ENCODE measurements at places on chromosomes 5 and 9.

DNA sequence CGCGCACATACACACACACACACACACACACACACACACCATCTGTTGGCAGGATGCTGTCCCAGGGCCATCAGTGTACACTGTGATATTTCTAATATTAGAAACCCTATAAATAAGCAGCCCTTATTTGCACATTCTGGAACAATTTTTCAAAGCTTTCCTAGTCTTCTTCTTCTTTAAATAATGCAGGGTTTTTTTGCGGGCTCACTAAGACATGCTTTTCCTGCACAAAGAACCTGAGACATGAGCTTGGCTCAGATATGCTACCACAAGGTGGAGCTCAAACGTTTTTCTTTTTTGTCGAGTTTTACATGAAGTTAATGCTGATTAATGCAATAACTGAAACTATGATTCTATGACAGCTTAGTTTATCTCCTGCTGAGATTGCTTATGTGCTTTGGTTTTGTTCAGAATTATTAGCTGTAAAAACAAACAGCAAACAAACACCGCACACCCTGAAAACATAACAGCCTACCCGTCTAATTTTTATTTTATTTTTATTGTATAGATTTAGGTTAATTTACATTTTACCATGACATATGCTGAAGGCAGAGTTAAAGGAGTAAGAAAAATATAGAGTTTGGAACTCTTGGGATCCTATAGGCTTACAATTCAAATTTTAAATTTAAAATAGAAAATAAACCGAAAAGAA lies 95.8 kb downstream of the ALDH1A1 start:
- DNase-seq: peak; percentile 63

DNA sequence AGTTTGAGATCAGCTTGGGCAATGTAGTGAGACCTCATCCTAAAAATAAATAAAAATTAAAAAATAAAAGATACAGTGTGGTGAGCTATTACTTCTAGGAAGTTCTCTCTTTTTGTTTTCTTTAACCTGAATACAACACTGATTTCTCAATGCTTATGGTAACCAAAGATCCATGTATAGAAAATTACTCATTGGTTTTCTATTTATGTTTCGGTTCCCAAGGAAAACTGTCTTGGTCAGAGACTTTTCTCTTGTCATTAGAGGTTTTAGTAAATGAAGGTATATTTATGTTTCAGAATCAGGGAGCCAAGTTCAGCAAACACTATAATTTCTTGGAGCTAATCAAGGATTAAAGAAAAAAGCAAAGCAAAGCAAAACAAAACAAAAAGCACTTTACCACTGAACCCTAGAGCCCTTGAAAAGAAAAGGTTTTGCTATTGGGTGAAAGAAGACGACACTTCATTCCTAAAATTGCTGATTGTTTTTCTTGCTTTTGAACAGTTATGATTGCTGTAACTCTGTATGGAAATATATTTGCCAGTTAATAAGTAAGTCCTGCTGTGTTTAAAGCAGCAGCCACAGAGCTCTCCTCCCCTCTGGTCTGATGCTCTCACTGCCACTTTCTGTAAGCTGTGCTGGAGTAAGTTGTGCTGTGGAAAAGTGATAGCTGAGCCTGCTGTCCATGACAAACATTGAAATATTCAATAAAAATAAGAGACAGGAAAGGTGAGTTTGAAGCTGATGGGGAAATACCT lies 298.2 kb downstream of the CD180 start:
- DNase-seq: no peak

- no peak for DNase-seq
Observed at GRCh38 chr5:89123581-89123980, 240.6 kb upstream of the MEF2C start.

DNA sequence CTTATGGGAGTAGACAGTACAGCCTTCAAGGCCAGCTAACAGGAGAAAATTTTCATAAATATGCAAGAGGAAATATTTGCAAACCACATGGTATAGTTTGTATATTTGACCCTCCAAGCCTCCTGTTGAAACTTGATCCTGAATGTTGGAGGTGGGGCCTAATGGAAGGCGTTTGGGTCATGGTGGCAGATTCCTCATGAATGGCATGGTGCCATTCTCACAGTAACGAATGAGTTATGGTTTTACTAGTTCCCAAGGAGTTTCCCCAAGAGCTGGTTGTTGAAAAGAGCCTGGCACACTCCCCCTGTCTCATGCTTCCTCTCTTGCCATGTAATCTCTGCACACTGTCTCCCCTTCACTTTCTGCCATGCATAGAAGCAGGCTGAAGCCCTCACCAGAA lies 3.3 kb upstream of the PAIP1 start:
- peak; percentile 13 for DNase-seq

DNA sequence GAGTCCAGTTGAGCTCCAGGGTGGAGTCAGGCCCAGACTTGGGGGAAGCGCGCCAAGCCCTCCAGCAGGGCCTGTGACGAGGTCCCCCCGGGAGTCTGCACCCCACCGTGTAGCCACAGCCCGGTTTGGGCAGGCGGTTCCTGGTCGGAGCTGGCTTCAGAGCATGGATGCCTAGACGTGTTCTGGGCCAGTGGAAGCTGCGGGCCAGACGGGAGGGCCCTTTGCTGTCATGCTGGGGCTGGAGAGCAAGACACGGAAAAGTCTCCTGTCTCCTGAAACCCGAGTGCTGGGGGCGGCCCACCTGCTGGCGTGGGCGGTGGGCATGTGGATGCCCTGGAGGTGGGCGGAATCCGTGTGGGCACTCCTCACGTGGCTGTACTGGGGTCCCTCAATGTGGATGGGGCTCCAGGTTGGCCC lies 1.9 kb downstream of the GPSM1 start:
- no peak for DNase-seq

DNA sequence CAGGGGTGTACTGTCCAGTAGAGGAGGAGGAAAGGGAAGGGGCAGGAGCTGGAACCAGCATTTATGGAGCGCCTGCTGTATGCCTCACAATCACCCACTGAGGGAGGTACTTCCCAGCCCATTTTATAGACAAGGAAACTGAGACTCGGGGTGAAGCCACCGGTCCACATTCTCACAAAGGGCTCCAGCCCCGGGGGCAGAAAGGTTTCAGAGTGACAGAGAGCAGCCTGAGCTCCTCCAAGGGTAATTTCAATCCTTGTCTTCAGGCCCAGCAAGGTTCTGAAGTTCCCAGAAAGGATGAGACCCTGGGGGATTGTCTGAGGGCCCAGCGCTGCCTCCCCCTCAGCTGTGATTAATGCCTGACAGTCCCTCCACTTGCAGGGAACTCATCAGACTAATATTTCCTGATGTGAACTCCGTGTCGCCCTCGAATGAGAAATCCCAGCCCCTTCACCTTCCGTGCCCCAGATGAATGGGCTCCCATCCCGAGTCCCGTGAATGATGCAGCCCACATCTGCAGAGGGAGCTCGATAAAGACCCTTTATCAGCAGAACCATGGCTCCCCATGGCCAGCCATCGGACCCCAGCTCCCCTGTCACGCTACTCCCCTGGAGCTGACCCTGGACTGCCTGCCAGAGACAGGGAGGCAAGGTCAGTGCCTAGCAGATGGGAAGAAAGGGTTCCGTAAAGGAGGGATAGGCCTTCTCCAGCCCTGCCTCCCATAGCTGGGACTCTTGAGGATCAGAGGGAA lies 32.1 kb upstream of the MVB12B start:
- DNase-seq: no peak

DNA sequence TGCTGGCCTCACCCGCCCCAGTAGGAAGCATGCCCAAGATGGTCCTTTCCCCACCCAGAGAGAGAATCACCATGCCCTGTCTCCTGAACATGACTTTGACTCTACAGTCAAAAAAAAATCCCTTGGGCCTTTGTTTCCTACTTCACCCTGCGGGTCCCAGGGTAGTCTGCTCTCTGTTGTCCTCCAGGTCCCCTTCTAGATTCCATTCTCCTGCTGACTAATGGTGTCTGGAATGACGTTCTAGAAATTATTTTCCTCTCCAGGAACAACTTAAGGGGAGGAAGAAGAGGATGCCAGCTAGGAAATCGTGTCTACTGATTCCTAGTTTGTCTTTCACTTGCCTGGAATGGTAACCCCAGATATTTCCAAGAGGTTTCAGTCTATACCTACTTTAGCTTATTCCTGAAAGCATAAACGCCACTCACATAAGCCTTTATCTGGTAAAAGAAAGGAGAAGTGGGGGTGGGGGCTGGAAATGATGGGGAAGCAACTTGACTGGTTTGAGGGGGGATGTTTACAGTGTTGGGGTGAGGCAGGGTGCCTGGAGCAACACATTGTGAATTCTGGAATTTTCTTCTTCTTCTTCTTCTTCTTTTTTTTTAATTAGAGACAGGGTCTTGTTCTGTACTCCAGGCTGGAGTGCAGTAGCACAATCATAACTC lies 93.9 kb downstream of the SNX18 start:
- DNase-seq: peak; percentile 54

DNA sequence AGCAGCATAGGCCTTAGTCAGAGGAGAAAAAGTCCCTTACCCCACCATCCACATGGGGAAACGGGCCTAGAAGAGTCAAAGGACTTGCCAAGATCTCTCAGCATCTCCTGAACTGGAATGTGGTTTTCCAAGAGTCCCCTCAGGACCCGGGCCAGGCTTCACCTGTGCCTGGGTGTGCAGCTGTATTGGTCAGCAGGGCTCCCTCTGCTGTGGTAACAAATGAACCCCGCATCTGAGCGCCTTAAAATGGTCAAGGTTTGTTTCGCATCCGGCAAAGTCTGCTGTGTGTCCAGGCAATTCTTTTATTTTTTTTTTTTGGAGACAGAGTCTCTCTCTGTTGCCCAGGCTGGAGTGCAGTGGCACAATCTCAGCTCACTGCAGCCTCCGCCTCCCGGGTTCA lies 168.0 kb upstream of the IER5L start:
- no peak for DNase-seq

- DNase-seq: no peak
Observed at GRCh38 chr9:130181678-130182380, 9.6 kb downstream of the NCS1 start.

DNA sequence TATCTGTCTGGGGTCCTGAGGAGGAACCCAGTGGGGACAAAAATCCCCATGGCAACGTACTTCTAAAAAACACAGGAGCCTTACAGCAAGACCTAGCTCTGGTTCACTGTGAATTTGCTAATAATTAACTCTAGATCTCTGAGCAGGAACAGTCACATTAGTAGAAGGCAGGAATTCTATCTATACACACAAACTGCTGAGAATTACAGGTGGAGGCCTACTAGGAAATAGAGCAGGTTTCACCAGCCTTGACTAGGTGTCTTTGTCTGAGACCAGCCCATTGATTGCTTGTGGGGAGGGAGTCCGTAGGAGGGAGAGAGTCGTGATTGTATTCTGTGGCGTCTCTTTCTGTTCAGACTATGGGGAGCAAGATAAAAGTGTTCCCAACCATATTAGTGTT lies 44.8 kb downstream of the PRLR start:
- DNase-seq: peak; percentile 76

All from kidney tubule cell (primary cell).